Kasumi-1 (cell line): ENCODE measurements at places on chromosomes 4 and X.

- DNase-seq, result no peak
These were observed 99.0 kb downstream of the AFF2 start for GRCh38 chrX:148599404-148599803.

- no peak for DNase-seq
These were observed 315.3 kb downstream of the DHRSX start for GRCh38 chrX:2185341-2186082.

DNA sequence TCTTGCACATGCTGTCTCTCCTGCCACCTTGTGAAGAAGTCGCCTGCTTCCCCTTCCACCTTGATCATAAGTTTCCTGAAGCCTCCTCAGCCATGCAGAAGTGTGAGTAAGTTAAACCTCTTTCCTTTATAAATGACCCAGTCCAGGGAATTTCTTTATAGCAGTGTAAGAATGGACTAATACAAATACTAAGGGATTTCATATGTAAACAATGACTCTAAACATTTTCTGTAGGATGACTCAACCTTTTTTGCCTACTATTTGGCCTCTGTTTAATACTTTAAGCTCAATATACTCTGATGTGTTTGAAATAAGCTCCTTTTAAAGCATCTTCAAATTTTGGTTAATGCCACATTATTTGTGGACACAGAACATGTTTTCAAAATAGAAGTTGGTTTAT lies 813.5 kb upstream of the SLIT2 start:
- DNase-seq, result no peak

DNA sequence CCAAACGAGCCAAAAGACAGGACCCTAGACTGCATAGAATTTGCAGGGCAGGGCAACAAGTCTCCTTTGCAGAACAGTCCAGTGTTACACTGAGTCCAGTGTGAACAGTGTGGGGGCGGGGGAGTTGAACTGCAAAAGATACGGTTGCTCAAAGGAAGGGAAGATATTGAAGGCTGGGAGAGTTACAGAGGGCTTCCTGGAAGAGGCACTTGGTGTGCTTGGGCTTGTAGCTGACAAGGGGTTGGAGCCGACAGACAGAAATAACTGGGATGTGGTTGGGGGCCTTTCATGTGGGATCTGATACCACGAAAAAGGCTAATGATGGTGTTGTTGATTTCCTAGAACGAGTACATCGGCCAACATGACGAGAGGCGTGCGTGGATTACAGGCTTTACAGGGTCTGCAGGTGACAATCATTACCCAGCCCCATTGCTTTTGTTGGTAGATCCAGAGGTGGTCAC lies 6.1 kb downstream of the XPNPEP2 start:
- DNase-seq, result no peak

DNA sequence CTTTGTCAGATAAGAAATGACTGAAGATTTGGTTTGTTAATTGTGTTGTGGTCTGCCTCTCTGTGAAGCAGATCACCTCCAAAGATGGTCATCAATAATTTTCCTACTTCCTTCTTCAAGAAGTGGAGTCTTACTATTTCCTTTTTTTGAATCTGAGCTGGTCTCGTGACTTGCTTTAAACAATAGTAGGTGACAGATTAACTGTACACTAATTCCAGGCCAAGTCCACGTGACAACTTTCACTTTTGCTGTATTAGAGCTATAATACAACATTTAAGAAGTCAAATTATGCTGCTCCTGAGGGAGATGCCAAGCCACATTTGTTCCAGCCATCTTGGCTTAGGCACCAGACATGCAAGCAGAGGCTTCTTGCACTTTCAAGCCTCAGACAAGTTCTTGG lies 393.8 kb upstream of the GRID2 start:
- DNase-seq, result no peak

DNA sequence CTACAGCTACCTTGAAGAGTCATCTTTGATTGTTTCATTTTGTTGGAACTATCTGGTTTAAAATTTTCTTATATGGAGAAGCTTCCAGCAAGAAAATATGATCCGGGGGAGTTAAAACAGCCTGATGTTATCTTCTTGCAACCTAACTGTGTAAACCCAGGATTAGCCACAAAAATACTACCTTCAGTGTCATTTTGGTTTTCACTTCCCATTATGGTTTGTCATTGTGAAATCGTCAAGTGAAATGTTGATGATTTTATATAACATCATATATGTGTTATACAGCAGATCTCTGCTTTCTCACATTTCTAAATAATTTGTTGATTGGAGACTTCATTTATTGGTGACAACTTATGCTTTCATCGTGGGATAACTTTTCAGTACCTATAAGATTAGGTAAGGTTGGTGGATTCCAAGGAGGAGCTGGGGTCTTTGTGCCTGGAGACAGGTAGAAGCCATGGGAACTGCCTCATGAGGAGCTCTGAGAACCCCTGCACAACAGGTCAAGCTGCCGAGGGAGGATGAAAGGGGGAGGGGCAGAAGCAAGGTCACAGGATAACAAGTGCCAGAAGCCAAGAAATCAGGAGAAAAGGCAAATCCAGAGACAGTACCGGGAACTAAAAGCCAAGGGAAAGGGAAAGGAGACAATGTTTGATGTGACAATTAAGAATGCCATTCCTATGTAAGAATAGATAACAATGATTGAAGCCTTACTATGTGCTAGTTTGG lies 7.2 kb downstream of the ARHGAP24 start:
- no peak for DNase-seq

- no peak for DNase-seq
These were observed 87.0 kb upstream of the RAPGEF2 start for GRCh38 chr4:159015841-159016240.

DNA sequence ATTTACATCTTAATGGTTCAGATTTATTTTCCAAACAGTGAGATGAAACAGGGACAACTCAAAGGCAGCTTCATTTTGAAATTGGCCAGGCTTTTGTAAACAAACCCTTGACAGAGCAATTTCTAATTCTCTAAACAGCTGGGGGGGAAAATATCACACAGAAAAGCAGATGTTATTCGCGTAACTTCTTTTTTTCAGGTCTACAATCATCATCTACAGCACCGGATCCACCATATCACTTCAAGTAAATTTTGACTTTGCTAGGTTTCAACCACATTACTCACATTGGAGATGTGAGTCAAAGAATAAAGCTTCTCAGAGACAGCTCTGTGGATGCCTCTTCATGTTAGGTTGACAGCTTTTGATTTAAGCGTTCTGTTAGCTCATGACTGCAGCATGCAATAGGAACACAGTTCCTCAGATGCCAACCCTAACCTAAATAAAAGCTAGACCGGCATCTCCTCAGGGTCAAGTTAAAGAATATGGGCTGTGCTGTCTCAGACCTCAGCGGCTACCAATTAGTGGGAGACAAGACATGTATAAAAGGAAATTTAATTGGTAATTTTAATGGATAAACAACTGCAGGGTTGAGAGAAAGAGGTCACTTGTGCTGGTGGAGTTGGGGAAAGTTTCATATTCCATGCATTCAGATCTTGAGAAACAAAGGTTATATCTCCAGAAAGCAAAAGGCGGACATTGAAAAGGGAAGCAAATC lies 26.8 kb downstream of the AMELX start:
- no peak for DNase-seq

- no peak for DNase-seq
These were observed 71.2 kb upstream of the HCCS start for GRCh38 chrX:11039926-11040325.

GRCh38 chr4:173333658-173334084 lies 487 bp downstream of the HMGB2 start:
- DNase-seq, result no peak

- no peak for DNase-seq
These were observed 4.3 kb upstream of the ZCCHC4 start for GRCh38 chr4:25308306-25308705.

- no peak for DNase-seq
These were observed 148.9 kb downstream of the AFF2 start for GRCh38 chrX:148649145-148649795.

GRCh38 chr4:138177278-138177968 lies 64.7 kb downstream of the SLC7A11 start:
- DNase-seq, result no peak

DNA sequence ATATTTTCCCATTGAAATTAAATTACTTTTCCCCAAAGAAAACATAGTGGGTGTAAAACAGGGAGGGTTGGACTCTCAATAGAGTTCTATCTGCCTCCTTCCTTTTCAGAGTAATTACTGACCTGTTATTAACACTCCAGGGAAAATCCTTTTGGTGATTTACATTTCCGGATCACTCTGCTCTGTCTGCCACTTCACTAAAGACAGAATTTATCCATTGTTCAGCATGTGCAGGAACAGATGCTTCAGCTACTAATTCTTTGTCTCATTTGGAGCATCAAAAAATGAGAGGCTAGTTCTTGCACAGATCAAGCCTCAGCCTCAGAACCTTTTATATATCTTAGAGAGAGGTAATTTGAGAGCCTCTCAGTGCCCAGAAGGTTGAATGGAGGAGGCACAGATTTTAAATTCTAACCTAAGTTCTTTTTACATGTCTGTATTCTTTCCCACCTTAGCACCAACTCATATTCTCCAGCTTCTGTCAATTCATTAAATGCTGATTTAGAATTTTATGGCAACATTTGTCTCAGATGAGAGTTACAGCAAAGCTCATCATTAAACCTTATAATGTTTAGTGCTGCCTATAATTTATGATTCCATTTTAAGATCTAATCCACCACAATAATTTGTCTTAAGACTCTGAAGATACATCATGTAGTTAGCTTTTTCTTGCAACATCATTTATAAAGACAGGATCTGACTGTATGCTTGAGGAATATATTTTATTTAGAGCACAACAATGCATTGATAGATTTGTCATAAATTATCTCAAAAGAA lies 1494.4 kb downstream of the STIM2 start:
- no peak for DNase-seq

- no peak for DNase-seq
These were observed 232.7 kb upstream of the GATB start for GRCh38 chr4:151993521-151993920.

DNA sequence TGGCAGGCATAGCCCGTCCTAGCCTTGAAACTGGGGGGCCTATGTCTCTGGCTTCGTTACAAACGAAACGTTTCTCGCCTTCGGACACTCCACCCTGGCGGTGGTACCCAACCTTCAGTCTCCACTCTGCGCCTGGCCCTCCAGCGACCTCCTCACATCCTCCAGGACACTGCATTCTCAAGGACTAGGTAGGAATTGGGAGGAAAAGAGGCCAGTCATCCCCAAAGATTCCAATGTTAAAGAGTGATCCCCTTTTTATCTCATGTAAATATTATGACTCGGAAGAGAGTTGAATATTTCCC lies 2.1 kb upstream of the NKX6-1 start:
- DNase-seq, result no peak

GRCh38 chrX:3262901-3263300 lies 83.6 kb downstream of the MXRA5 start:
- no peak for DNase-seq

DNA sequence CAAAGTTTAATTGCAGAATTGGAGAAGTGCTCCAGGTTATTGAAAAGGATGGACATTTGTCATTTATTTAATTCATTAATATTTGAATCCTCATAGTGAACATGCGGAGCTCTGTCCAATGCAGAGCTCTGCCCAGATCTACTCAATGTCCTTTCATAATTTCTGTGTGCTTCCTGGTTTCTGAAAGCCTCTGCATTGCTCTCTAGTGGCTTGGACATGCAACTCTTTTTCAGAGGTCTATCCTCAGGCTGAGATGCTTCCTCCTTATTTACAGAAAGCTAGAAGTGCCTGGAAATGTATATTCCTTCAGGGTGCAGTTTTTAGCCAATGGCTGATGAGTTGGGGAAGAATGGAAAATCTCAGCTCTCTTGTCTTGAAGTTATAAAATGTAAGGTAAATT lies 786.1 kb upstream of the AADAT start:
- DNase-seq, result peak; percentile 29

DNA sequence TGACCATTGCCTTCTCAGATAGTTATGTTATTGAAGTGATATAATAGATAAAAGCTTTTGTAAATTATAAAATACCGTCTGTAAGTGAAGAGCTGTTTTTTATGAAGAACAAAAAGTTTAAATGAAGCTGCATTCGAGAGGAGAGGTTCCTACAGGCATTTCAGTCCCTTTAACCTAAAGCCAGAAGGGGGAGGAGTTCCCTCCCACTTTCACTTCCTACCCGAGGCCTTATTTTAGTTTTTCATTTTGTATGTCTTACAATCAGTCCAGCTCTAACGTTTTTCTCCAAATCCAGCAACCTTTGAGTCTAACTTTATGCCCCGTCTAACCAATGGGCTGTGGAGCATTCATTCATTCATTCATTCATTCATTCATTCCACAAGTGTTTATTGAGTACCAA lies 16.5 kb upstream of the SOX3 start:
- no peak for DNase-seq

DNA sequence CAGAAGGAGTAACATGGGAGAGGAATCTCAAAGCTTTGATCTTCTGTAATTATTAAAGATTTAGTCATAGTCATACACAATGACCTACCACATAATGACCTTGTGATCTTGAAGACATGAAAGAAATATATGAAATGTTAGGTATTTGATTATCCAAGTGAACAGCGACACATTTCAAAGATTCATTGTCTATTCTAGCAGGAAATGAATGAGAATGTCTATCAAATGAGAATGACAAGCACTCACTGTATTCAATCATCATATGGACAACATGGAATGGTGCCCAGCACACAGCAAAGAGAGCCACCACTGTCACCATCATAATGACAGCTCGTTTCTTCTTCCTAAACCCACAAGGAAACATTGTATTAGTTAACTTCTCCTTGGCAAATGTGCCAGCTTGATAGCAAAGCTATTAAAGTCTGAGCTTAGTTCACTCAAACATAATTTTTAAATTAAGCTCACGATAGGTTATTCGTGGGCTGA lies 50.6 kb downstream of the QRFPR start:
- no peak for DNase-seq
